Lower lobe of right lung (tissue), 2 donors: ENCODE measurements at places on chromosomes 2 and 18. TPM values are rescaled to one million over a fixed set of nuclear protein-coding genes. Genes with fewer than 3 reads are reported as not detected.

DNA sequence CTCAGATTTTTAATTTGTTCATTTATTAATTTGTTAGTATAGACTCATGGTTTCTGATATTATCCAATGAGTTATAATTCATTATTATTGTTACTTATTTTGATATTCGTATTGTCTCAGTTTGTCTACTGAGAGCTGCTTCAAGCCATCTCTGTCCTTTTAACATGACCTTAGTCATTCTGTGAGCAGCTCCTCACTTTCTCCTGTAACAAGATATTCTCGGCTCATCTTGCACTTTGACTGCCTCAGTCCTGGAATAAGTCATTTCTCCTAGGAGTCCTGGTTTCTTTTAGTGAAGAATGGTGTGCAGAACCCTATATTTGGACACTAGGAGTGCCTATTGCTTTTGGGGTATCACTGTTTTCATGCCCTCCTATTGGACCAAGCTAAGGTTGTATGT lies 13.2 kb downstream of the ASB1 start:
- H3K36me3 ChIP-seq, result peaks cover 62% of the 10 kb centered on the region
- no peaks in the 10 kb centered on the region for H3K27me3 ChIP-seq
- no peak for DNase-seq
- H3K4me1 ChIP-seq, result peaks cover 29% of the 10 kb centered on the region
- H3K27ac ChIP-seq, result no peak overlapping the region

ASPRV1 gene
- 1.9 TPM for total RNA-seq

DNAH6 gene
- total RNA-seq, result 6.3 TPM

DNA sequence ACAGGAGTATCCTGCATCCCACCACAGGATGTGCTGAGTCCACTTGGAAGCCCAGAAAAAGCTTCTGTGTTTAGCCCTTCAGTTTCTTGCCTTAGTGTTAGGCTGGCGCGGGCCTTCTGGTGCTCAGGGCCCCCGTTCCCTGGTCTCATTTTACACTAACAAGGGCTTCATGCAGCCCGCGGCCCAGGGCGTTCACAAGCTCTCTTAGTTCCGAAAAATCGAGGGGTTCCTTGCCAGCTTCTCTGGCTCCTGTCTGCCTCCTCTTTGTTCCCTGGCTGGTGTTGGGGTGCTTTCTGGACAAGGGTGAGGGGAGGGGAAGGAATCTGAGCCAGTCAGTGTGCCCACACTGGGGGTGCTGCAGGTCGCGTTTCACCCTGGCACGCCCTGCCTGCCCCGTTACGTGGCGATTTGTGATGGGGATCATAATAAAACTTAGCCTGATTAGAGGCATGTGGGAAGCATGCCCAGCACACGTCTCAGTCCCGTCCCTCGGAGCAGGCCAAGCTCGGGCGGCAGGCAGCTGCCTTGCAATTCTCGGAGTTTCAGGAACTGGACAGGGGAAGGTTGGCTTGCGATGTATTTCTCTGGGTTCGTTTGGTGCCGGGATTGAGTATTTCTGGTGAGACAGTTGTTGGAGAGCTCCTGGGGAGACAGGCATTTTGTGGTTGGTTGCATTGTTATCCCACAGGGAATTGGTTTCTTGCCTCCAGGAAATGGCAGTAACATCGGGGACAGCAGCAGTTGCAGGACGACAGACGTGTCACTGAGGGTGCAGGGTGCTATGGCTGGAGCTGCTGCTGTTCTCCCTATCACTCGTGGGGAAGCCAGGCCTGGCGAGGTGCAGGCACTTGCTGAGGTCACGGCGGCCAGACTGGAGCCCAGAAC lies 22.9 kb downstream of the SH3BP4 start:
- H3K27ac ChIP-seq, result no peak overlapping the region
- H3K4me1 ChIP-seq, result peaks cover 35% of the 10 kb centered on the region
- H3K4me3 ChIP-seq, result no peak overlapping the region

RGPD4 gene
- total RNA-seq, result not detected

DNA sequence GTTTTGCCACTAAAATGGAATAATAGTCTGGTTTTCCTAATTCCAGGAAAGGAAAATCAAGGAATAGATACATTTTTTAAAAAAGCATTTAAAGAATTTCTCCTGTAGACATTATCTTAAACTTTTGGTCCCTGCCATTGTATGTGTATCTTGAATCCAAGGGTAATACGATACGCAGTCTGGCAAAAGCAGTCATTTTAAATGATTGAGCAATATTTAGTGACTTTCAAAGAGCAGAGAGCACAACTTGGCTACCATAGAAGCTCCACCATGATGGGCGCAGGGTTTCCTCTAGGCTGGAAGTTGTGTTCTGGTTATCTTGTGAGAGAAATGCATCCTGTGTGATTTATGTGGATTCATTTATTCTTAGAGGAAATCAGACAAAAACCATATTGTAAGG lies 92.9 kb downstream of the NEDD4L start:
- H3K27me3 ChIP-seq, result no peaks in the 10 kb centered on the region
- no peak for DNase-seq
- H3K4me3 ChIP-seq, result no peak overlapping the region
- no peaks in the 10 kb centered on the region for H3K36me3 ChIP-seq
- H3K27ac ChIP-seq, result no peak overlapping the region
- H3K4me1 ChIP-seq, result peaks cover 9% of the 10 kb centered on the region

GRCh38 chr18:7904529-7904928 lies 337.4 kb downstream of the PTPRM start:
- no peak for DNase-seq
- H3K27me3 ChIP-seq, result no peaks in the 10 kb centered on the region
- no peak overlapping the region for H3K27ac ChIP-seq
- no peaks in the 10 kb centered on the region for H3K36me3 ChIP-seq
- peaks cover 16% of the 10 kb centered on the region for H3K4me1 ChIP-seq

LRRC30 gene
- not detected for total RNA-seq

GRCh38 chr2:223611061-223611460 lies 8.9 kb upstream of the SCG2 start:
- no peak overlapping the region for H3K27ac ChIP-seq
- DNase-seq, result no peak
- peaks cover 8% of the 10 kb centered on the region for H3K27me3 ChIP-seq
- no peaks in the 10 kb centered on the region for H3K36me3 ChIP-seq
- no peak overlapping the region for H3K4me3 ChIP-seq

IL36A gene
- not detected for total RNA-seq

DNA sequence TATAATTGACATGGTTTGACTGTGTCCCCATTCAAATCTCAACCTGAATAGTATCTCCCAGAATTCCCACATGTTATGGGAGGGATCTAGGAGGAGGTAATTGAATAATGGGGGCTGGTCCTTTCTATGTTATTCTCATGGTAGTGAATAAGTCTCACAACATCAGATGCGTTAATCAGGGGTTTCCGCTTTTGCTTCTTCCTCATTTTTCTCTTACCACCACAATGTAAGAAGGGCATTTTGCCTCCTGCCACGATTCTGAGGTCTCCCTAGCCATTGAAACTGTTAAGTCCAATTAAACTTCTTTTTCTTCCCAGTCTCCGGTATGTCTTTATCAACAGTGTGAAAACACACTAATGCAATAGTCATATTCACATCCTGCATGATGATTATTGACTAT lies 1073.3 kb upstream of the CDH2 start:
- H3K4me3 ChIP-seq, result no peak overlapping the region
- H3K4me1 ChIP-seq, result no peaks in the 10 kb centered on the region
- H3K27ac ChIP-seq, result no peak overlapping the region
- no peak for DNase-seq

GRCh38 chr18:40346146-40346545 lies 1608.9 kb upstream of the PIK3C3 start:
- no peaks in the 10 kb centered on the region for H3K36me3 ChIP-seq
- H3K27ac ChIP-seq, result no peak overlapping the region
- no peaks in the 10 kb centered on the region for H3K4me1 ChIP-seq

DNA sequence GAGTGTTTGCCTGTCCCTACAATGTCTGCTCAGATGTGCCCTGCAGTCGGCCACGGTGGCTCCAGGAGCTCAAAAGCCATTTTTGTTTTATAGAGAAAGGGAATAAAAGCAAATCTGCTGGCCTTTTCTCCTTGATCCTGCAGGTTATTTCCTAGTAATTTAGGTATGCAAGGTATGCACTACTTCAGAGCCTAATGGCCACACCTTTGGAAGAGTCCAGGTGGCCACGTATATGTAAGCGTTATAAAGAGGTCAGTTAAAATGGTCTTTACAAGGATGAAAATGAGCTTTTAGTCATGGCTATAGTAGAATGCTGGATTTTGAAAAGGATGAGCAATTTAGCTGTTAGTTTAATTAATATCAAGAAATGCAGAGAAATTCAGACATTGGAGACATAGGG lies 81.7 kb downstream of the ARHGEF33 start:
- no peak overlapping the region for H3K4me3 ChIP-seq
- H3K27ac ChIP-seq, result no peak overlapping the region
- no peak for DNase-seq
- H3K36me3 ChIP-seq, result no peaks in the 10 kb centered on the region

DNA sequence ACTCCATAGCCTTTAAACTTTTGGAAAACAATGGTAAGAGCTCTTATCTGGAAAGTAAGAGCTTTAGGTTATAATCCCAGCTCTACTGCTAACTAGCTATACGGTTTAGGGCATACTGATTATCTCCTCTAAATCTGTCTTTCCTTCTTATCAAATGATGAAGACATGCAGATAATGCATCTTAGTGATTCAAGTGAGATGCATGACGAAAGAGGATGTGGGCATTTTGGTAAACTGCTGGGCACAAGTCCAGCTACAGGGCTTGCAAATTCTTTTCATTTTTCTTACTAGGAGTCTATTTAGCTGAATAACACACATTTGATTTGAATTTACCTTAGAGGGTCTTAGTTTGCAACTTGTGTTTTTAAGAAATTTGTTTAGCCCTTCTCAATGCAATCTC lies 1604.8 kb upstream of the ZEB2 start:
- H3K27me3 ChIP-seq, result no peaks in the 10 kb centered on the region
- no peak for DNase-seq
- H3K4me3 ChIP-seq, result no peak overlapping the region
- no peak overlapping the region for H3K27ac ChIP-seq

- DNase-seq, result no peak
- H3K27ac ChIP-seq, result no peak overlapping the region
- H3K36me3 ChIP-seq, result peaks cover 10% of the 10 kb centered on the region
- no peaks in the 10 kb centered on the region for H3K4me1 ChIP-seq
Observed at GRCh38 chr18:70142001-70142400, 63.5 kb downstream of the RTTN start.

DNA sequence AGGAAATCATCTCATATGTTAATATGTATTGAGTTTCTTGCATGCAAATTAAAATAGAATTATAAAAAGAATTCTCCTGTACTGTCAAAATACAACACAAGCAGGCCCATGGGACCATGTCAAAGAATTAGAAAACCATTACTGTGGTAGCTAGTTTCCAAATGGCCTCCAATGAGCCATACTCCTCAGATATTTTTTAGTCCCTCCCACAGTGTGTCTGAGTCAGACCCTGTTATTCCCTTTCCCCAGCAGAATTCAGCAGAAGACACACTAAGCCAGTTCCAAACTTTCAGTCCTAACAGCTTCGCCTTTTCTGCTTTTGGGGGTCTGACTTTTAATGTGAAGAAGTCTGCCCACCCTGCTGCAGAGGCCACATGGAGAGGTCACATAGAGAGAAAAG lies 86.7 kb downstream of the FIGN start:
- no peak overlapping the region for H3K4me3 ChIP-seq
- DNase-seq, result no peak
- H3K36me3 ChIP-seq, result no peaks in the 10 kb centered on the region
- H3K27me3 ChIP-seq, result no peaks in the 10 kb centered on the region
- no peaks in the 10 kb centered on the region for H3K4me1 ChIP-seq

- peaks cover 17% of the 10 kb centered on the region for H3K27me3 ChIP-seq
- H3K36me3 ChIP-seq, result no peaks in the 10 kb centered on the region
- peaks cover 9% of the 10 kb centered on the region for H3K4me1 ChIP-seq
- DNase-seq, result no peak
- H3K27ac ChIP-seq, result no peak overlapping the region
Observed at GRCh38 chr18:48413342-48413741, 4.2 kb upstream of the ZBTB7C start.

- DNase-seq, result no peak
- H3K4me3 ChIP-seq, result no peak overlapping the region
- H3K27me3 ChIP-seq, result no peaks in the 10 kb centered on the region
Observed at GRCh38 chr2:24365826-24366225, 5.5 kb upstream of the ITSN2 start.

DNA sequence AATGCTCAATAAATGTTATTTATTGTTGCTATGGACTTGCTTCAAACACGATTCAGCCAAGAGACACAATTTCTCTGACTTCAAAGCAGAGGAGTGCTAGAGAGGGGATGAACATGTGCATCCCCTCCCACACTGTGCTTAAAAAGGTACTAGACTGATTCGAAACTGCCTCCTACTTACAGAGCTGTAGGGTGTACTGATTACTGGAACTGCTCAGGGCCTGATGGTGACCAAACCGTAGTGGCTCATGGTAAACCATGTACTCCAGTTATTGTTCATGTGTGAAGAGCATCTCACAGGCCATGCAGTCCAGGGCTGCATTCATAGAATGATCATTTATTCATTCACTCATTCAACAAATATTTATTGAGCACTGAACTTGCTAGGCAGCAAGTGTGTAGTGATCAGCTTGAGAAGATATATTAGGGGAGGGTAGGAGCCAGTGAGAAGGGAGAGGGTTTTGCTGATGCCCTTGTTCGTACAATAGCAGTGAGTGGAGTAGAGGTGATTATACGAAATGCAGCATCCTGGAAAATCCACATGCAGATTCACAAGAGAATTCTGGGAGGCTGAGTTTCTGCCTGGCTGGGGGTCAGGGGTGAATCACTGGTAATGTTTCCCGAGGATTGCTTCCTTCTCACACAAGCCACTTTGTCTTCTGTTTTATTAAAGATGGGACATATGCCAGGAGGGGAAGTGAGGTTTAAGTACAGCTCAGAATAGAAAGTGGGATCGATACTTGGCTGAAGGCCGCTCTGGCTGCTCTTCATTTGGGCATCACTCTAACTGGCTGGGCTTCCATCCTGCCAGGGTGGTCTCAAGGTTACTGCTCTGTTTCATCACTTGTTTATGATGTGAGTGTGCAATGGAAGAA lies 245.4 kb downstream of the RAD51AP2 start:
- no peaks in the 10 kb centered on the region for H3K27me3 ChIP-seq
- no peaks in the 10 kb centered on the region for H3K4me1 ChIP-seq
- no peaks in the 10 kb centered on the region for H3K36me3 ChIP-seq
- no peak for DNase-seq
- no peak overlapping the region for H3K27ac ChIP-seq

DNA sequence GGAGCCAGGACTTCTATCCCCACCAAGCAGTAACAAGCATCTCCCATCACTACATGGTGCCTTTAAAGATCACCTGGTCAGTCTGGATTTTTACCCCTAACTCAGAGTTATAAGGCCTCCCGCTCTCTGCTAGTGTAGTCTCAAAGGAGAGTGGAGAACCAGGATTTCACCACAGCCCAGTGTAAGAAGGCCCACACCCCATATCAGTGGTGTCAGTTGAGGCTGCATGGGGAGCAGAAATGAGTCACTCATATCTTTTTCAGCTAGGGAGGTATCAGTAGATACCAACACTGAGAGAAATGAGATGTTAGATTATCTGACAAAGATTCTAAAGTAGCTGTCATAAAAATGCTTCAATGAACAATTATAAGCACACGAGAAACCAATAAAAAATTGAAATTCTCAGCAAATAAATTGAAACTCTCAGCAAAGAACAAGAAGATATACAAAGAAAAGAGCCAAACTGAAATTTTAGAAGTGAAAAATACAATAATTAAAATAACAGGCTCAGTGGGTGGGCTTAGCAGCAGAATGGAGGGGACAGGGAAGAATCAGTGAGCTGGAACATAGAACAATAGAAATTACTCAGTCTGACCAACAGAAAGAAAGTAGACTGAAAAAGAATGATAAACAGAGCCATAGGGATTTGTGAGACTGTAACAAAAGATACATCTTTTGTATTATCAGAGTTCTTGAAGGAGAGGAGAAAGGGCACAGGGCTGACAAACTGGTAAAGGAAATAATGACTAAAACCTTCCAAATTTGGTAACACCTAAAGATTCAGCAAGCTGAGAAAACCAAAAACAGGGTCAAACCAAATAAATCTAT lies 257.7 kb downstream of the ANAPC1 start:
- no peaks in the 10 kb centered on the region for H3K27me3 ChIP-seq
- no peaks in the 10 kb centered on the region for H3K4me1 ChIP-seq
- H3K27ac ChIP-seq, result no peak overlapping the region
- H3K36me3 ChIP-seq, result no peaks in the 10 kb centered on the region
- no peak overlapping the region for H3K4me3 ChIP-seq
